ENCODE measurements at places on chromosomes 5 and 9.

DNA sequence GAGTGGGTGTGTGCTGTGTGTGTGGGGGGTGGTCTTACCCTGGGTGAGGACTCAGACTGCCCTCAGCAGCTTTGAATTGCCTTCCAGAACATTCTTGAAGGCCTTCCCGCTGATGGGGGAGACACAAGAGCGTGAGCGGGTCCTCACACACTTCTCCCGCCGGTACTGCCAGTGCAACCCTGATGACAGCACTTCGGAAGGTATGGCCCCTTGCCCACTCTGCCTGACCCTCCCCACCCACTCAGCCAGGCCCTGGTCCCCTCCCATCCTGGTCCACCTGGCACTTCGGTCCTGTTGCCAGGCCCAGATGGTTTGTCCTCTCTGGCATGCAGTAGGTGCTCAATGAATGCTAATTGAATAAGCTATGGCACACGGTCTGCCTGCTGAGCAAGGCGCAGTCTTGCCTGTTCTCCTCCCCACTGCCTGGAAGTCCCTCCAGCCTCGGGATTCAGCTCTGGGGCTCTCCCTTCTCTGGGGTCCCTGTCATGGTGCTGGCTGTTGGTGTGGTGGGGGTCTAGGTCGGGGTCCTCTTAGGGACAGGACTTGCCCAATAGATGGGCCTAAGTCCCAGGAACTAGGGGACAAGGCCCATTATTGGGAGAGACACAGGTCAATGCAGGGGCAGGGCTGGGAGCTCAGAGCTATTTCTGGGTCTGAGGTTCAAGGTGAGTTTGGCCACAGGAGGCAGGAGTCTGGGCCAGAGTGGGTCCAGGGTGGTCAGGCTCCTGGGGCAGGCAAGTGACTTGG lies 26.4 kb downstream of the PSD2 start:
- H3K27ac ChIP-seq: no peak overlapping the region
- DNase-seq: no peak
- no peak overlapping the region for H3K4me3 ChIP-seq
- H3K27me3 ChIP-seq: peaks cover 16% of the 10 kb centered on the region
- H3K36me3 ChIP-seq: no peaks in the 10 kb centered on the region

GRCh38 chr5:61464512-61464911 lies 132.5 kb downstream of the ZSWIM6 start:
- peak overlapping the region; percentile 15 for H3K4me3 ChIP-seq
- no peak for DNase-seq
- no peaks in the 10 kb centered on the region for H3K36me3 ChIP-seq
- H3K27ac ChIP-seq: peak overlapping the region; percentile 67
- H3K4me1 ChIP-seq: peaks cover 41% of the 10 kb centered on the region
- H3K27me3 ChIP-seq: no peaks in the 10 kb centered on the region

- no peaks in the 10 kb centered on the region for H3K36me3 ChIP-seq
- no peak for DNase-seq
- H3K4me1 ChIP-seq: peaks cover 6% of the 10 kb centered on the region
- no peaks in the 10 kb centered on the region for H3K27me3 ChIP-seq
- H3K4me3 ChIP-seq: no peak overlapping the region
Measured at GRCh38 chr5:149756354-149756753, 26.2 kb downstream of the PPARGC1B start.

DNA sequence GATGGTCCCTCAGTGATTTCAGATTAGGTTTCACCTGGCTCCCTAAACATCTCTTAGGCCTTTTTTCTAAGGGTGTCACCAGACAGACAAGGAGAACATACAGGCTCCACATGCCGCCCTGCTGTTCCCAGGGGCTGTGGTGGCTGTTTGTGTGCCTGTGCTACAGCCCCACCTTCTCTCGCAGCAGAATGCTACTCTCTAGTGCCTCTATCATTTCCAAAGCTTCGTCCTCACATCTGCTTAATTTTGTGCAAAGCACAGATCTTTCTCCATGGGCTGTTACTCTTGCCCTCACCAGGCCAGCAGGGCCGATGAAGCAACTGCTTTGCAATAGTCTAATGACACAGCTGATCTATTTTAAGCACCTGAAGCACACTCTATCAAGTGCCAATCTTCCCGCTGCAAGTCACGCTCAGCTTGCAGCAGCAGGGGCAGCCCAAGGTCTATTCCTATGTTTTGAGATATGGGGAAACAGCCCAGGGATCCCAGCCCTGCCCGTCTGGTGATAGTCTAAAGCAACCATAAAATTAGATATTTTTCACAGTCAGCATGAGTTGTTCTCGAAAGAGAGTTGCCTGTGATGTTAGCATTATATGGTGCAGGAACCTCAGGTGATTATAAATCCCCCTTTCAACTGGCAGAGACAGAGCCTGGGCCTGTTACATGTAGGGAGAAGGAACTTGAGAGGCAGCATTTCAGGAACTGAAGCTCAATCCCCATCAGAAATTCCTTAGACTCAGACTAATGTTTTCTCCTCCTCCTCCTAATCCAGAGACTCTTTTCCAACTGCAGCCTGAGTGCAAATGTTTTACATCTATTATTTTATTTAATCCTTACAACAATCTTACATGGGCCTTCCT lies 12.7 kb downstream of the ABLIM3 start:
- no peak overlapping the region for H3K4me3 ChIP-seq
- H3K4me1 ChIP-seq: peaks cover 12% of the 10 kb centered on the region
- DNase-seq: no peak
- no peaks in the 10 kb centered on the region for H3K36me3 ChIP-seq
- no peak overlapping the region for H3K27ac ChIP-seq

GRCh38 chr5:115549154-115549553 lies 4.6 kb upstream of the FEM1C start:
- H3K4me1 ChIP-seq: no peaks in the 10 kb centered on the region
- no peak for DNase-seq
- peaks cover 4% of the 10 kb centered on the region for H3K36me3 ChIP-seq
- H3K4me3 ChIP-seq: peak overlapping the region; percentile 42

- peaks cover 11% of the 10 kb centered on the region for H3K4me1 ChIP-seq
- H3K27ac ChIP-seq: peak overlapping the region; percentile 35
- H3K36me3 ChIP-seq: no peaks in the 10 kb centered on the region
- no peak overlapping the region for H3K4me3 ChIP-seq
Measured at GRCh38 chr5:5220901-5221631, 80.9 kb downstream of the ADAMTS16 start.

DNA sequence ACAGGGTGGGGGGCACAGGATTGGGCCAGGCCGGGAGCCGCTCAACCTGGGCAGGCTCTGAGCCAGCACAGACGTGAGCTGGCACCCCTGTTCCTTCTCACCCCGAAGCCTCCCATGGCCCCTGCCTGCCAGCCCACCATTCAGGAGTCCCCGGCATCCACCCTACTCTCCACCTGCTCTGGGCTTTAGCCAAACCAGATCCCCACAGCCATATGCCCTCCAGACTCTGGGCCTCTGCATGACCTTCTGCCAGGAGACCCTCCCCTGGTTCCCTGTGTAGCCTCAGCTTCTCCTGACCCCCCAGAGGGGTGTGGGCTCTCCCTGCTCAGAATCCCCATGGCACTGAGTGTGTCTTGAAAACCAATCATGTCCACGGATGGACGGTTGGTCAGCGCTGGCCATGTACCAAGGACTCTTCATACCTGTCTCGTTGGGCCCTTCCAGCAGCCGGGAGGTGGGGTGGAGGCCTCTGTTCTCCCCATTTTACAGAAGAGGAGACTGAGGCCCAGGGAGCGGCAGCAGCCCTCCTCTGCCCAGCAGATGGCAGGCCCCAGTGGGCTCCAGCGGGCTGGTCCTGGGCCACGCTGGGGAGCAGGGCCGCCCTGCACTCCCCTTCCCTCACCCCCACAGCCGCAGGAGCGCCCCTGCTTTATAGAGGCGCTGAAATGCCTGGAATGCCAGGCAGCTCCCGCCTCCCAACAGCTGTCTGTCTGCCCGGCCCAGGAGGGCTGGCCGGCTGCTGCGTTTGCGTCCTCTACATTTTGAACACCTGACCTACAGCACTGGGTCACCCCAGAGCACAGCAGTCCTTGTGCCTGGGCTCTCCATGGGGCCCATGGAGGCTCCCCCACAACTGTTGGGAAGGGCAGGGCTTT lies 3.5 kb upstream of the MYMK start:
- H3K27me3 ChIP-seq: peaks cover 18% of the 10 kb centered on the region
- no peak for DNase-seq
- H3K4me1 ChIP-seq: peaks cover 20% of the 10 kb centered on the region

DNA sequence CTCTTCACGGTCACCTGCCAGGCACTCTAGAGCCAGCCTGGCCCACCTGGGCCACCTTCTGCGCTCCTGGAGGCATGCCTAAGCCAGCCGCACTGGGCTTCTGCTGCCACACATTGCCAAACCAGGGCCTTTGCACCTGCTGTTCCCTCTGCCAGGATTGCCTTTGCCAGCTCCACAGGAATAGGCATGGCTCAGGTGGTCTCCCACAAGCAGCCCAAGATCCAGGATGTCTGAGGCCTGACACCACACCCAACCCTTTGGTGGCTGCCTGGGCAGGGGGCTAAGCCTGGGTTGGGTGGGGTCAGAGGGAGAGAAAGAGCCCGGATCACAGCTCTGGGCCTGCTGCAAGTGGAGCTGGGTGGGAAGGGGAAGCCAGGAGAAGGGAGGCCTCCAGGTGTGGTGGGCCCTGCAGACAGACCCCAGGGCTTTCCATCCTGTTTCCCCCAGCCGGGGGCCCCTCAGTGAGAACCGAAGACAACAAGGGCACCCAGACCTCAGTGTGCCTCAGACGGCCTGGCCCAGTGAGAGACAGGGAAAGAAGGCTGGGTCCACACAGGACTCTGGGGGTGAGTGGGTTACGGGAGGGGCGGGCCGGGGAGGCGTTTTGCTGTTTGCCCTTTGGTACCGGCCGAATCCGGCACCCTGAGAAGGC lies 672 bp upstream of the SUSD3 start:
- H3K27me3 ChIP-seq: peaks cover 22% of the 10 kb centered on the region
- no peaks in the 10 kb centered on the region for H3K4me1 ChIP-seq
- H3K4me3 ChIP-seq: no peak overlapping the region
- H3K27ac ChIP-seq: no peak overlapping the region
- H3K36me3 ChIP-seq: no peaks in the 10 kb centered on the region

- H3K4me3 ChIP-seq: no peak overlapping the region
- DNase-seq: no peak
- H3K36me3 ChIP-seq: no peaks in the 10 kb centered on the region
Measured at GRCh38 chr5:150763023-150763769, 4.4 kb upstream of the DCTN4 start.

DNA sequence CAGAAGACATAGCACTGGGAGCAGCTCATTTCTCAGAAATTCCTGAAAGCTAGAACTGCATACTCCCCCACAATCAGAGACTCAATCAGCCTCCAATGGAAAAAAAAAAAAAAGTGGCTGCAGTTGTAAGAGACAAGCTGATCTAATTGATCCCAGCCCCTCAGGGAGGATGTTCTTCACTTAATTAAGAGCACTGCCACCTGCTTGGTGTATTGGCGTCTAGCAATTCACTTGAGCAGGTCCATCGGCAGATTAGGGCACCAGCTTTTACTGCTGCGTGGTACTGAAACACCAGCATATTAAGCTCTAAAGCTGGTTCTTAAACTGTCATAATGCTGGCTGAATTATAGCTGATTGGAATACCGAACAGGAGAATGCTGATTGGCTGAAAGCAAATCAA lies 1890.1 kb upstream of the WWC1 start:
- H3K27me3 ChIP-seq: no peaks in the 10 kb centered on the region
- no peak overlapping the region for H3K4me3 ChIP-seq
- peaks cover 11% of the 10 kb centered on the region for H3K4me1 ChIP-seq
- DNase-seq: no peak

GRCh38 chr5:83472508-83473345 lies 1.2 kb downstream of the VCAN start:
- H3K4me1 ChIP-seq: peaks cover 56% of the 10 kb centered on the region
- DNase-seq: peak; percentile 52
- H3K27me3 ChIP-seq: peaks cover 6% of the 10 kb centered on the region
- H3K36me3 ChIP-seq: peaks cover 3% of the 10 kb centered on the region
- peak overlapping the region; percentile 96 for H3K27ac ChIP-seq
- peak overlapping the region; percentile 95 for H3K4me3 ChIP-seq

GRCh38 chr9:129554649-129555048 lies 66.3 kb downstream of the C9orf50 start:
- H3K27me3 ChIP-seq: no peaks in the 10 kb centered on the region
- DNase-seq: no peak
- H3K27ac ChIP-seq: no peak overlapping the region
- H3K36me3 ChIP-seq: no peaks in the 10 kb centered on the region
- no peak overlapping the region for H3K4me3 ChIP-seq

- peaks cover 5% of the 10 kb centered on the region for H3K4me1 ChIP-seq
- H3K4me3 ChIP-seq: no peak overlapping the region
- H3K36me3 ChIP-seq: peaks cover 6% of the 10 kb centered on the region
- peak overlapping the region; percentile 8 for H3K27ac ChIP-seq
- no peak for DNase-seq
- no peaks in the 10 kb centered on the region for H3K27me3 ChIP-seq
Measured at GRCh38 chr5:138990986-138991590, 116.0 kb upstream of the LRRTM2 start.

DNA sequence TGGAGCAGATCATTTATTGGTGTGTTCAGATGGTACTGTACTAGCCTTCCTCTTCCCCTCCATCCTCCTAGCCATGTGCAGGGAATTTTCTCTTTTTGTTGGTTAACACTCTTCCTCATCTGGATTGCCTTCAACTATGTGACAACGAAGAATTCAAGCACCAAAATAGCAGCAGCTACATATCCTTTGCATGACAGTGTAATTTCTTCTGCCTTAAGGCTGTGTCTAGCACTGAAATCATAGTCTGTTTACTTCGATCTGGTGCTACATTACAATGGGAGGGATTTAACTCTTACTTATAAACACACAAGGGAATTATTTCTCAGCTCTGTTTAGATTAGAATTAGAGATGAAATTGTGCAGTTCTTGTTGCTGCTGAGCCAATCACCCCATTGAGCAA lies 260.4 kb downstream of the ARL15 start:
- no peaks in the 10 kb centered on the region for H3K27me3 ChIP-seq
- no peak overlapping the region for H3K4me3 ChIP-seq
- no peak for DNase-seq
- H3K4me1 ChIP-seq: no peaks in the 10 kb centered on the region

- H3K36me3 ChIP-seq: no peaks in the 10 kb centered on the region
- H3K27me3 ChIP-seq: no peaks in the 10 kb centered on the region
- peak overlapping the region; percentile 99 for H3K27ac ChIP-seq
- H3K4me1 ChIP-seq: peaks cover 33% of the 10 kb centered on the region
- DNase-seq: no peak
Measured at GRCh38 chr9:129834489-129835127, 467 bp downstream of the C9orf78 start.

- no peak for DNase-seq
- H3K27me3 ChIP-seq: peaks cover 2% of the 10 kb centered on the region
- no peaks in the 10 kb centered on the region for H3K36me3 ChIP-seq
- no peak overlapping the region for H3K27ac ChIP-seq
- peaks cover 6% of the 10 kb centered on the region for H3K4me1 ChIP-seq
Measured at GRCh38 chr9:124209774-124210173, 48.0 kb upstream of the NEK6 start.
